ENCODE measurements at places on chromosomes 13 and 19.

- no peak for DNase-seq
These were observed 107.5 kb downstream of the MYCBP2 start for GRCh38 chr13:77219401-77219800.

DNA sequence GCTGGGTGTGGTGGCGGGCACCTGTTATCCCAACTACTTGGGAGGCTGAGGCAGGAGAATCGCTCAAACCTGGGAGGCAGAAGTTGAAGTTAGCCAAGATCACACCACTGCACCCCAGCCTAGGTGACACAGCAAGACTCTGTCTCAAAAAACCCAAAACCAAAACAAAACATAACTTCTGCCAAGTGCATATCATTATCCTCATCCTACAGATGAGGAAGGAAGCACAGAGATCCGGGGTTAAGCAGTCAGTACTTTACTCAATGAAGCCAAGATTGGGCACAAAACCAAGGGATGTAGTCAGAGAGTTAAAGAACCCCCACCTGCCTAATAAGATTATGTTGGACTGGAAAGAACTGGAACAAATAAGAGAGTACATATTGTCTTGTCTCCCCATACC is 5.5 kb upstream of the TMTC4 start:
- DNase-seq = no peak

DNA sequence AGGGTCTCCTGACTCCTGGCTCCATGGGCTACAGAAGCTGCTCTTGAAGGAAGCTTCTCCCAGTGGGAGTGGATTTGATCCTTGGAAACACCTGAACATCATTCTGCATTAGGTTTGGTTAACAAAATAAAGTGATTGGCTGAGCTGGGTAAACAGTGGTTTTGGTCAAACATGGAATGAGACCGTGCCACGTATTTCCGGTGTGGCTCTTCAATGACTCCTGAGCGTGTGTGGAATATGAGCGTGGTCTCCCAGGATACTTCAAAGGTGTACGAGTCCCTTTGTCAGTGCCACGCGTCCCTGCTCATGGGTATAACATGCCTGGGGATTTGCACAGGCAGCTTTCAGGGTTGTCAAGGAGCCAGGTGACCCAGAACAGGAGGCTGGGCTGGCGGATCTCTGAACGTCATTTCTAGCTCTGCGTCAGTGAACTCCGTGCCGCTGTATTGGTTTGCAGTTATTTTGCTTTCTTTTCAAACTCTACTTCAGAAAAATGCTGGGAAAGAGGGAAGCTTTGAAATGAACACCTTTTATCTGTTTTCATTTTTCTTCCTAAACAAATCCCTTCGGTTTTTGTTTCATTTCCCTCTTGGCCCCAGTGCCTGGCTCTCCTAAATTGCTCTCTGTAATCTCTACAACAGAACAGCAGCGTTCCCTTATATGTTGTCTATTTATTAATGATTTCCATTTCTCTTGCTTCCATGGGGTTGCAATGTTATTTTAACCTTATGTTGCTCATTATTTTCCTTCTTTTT is 26.3 kb upstream of the GJB6 start:
- no peak for DNase-seq

GRCh38 chr13:101204270-101205020 is 211.9 kb downstream of the NALCN start:
- DNase-seq = no peak

- DNase-seq = peak; percentile 5
These were observed 42.4 kb downstream of the ADGRE3 start for GRCh38 chr19:14632286-14632685.

DNA sequence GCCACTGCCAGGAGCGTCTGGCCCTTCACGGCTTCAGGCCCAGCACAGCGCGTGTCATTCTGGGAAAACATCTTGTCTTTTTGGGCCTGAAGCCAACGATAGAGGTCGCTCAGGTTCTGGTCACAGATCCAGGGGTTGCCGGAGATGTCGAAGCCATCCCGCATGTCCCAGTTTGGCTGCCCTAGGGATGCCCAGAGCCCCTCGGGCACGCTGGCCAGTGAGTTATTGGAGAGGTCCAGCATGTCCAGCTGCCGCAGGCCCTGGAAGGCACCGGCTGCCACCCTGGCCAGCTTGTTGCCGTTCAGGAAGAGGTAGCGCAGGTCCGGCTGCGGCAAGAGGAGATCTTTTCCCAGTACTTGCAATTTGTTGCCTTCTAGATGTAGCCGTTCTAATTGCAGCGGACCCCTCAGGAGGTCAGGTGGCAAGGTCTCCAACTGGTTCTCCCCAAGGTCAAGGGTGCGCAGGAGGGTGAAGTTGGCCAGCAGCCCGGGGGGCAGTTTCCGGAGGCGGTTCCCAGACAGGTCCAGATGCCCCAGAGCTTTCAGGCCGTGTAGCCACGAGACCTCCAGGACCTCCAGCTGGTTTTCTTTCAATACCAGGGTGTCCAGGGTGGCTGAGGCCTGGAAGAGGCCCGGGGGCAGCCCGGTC is 1.8 kb downstream of the LRG1 start:
- DNase-seq = no peak

DNA sequence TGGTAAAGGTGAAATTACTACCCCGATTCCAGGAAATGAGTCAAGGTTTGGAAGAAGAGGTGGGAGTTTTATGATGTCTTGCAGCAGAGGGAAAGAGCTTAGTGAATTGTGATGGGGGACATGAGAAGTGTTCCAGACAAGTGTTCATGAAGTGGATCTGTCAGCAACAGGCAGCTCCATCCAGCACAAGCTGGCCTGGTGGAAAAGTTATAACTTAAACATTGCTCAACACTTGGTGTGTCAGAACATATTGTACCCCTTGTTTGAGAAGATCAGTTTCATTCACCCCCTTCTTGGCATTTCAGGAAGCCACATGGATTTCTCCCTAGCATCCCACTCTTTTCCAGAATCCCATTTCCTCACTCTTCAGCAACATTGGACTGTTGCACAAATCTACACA is 222.0 kb downstream of the B3GLCT start:
- DNase-seq = no peak

DNA sequence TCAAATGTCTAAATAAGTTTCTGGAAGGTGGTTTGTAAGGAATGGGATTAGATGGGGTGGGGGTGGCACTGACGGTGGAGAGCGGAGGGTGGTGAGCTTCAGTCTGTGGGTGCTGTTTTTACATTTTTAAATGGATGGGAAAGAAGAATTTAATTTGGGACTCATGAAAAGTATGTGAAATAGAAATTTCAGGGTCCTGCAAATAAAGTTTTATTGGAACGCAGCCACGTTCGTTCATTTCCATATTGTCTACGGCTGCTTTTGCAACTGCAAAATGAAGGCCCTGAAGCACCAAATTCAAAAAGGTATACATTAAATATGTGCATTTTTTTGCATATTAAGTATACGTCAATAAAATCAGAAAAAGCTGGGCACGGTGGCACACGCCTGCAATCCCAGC is 9.9 kb downstream of the KANK2 start:
- no peak for DNase-seq

GRCh38 chr13:61812286-61812685 is 396.6 kb upstream of the PCDH20 start:
- DNase-seq = no peak

- no peak for DNase-seq
These were observed at the start of gene ARHGEF7 for GRCh38 chr13:111115061-111115964. TSS of gene ARHGEF7 (plus strand) at chr13:111115310. CDS start at chr13:111115527, 217 bp downstream.

DNA sequence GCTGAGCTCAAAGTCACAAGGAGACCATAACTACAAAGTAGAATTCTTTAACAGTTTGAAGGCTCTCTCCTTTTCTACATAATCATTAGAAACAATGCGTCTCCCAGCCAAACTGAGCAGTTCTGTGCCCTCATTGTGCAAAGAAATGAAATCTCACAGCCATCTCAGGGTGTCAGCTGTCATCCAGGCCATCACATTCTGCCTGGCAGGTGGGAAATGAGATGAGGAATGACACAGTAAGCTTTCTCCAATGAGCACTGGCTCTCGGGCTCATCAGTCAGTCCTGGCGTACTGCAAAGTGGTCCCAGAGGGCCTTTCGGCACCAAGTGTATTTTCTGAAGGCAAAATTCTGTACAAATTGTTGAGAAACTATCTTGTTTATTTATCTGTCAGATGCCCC is 306.5 kb downstream of the KCTD12 start:
- DNase-seq = no peak

DNA sequence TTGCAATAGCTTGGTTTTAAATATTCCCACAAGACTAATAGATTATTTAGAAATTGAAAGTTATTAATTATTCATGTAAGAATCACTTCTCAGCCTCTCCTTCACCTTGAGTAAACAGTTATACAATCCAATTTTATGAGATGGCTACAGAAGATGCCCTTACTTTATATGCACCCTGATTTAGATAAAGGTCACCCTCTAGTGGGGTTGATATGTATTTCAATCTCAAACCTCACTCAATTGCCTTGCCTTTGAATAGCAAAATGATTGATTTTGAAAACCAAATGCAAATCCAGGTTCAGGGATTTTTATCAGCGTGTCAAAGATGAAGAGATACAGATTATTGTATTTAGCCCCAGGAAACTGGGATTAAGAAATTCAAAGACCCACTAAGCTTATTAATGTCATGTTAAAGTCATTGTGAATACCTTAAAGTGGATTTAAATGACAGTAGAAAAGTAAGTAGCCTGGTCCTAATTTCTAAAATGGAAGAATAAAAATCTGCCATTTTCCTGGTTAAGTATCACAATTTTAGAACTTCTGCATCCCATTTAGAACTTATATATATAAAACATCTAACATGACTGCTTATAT is 305.1 kb downstream of the ITGBL1 start:
- DNase-seq = no peak

- no peak for DNase-seq
These were observed 267.9 kb downstream of the LMO7 start for GRCh38 chr13:75904012-75904411.

- no peak for DNase-seq
These were observed 48.4 kb upstream of the CACNA1A start for GRCh38 chr19:13554506-13555240.

- peak; percentile 70 for DNase-seq
These were observed 751 bp downstream of the GRAMD1A start for GRCh38 chr19:35000647-35001501.

GRCh38 chr13:111980146-111980929 is 86.6 kb upstream of the SOX1 start:
- no peak for DNase-seq

DNA sequence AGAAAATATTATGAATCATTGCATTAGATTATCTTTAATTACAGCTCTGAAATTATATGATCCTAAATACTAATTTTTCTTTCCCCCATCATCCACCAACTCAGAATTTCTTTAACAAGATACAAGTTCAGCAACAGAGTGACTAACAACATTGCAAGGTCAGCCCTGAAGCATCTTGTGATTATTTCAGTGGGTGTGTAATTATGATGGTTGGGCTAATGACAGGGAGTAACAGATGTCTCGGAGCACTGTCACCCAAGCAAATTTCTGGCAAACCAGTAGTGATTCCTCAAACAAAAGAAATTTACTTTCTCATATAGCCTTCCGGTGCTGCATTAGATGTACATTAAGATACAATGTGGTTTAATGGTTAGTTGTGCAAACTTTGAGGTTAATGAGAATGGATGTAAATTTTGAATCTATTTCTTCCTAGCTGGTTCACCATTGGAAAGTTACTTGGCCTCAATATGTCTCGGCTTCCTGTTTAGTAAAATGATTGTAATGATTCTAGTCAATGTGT is 238.9 kb downstream of the ITGBL1 start:
- no peak for DNase-seq

GRCh38 chr13:98246538-98247172 is 69.6 kb upstream of the RNF113B start:
- no peak for DNase-seq

- DNase-seq = peak; percentile 44
These were observed 4.9 kb downstream of the NANOS3 start for GRCh38 chr19:13881692-13882418.

- DNase-seq = no peak
These were observed 1230.3 kb downstream of the DIAPH3 start for GRCh38 chr13:58933475-58933874.

GRCh38 chr13:71871844-71872243 is 4.8 kb upstream of the DACH1 start:
- no peak for DNase-seq

- no peak for DNase-seq
These were observed 800.7 kb upstream of the SLITRK5 start for GRCh38 chr13:86870444-86870843.

- no peak for DNase-seq
These were observed 8.0 kb upstream of the DHRS12 start for GRCh38 chr13:51811920-51812451.

GRCh38 chr13:107076801-107077200 is 508.9 kb upstream of the ARGLU1 start:
- DNase-seq = no peak
